ENCODE measurements at places on chromosomes 12 and 14. TPM values are rescaled to one million over a fixed set of nuclear protein-coding genes. Genes with fewer than 3 reads are reported as not detected.

GRCh38 chr12:66467932-66468331 is 165.6 kb downstream of the HELB start:
- DNase-seq: no peak

- no peak for DNase-seq
Measured at GRCh38 chr14:97524589-97525319, 727.6 kb downstream of the VRK1 start.

DNA sequence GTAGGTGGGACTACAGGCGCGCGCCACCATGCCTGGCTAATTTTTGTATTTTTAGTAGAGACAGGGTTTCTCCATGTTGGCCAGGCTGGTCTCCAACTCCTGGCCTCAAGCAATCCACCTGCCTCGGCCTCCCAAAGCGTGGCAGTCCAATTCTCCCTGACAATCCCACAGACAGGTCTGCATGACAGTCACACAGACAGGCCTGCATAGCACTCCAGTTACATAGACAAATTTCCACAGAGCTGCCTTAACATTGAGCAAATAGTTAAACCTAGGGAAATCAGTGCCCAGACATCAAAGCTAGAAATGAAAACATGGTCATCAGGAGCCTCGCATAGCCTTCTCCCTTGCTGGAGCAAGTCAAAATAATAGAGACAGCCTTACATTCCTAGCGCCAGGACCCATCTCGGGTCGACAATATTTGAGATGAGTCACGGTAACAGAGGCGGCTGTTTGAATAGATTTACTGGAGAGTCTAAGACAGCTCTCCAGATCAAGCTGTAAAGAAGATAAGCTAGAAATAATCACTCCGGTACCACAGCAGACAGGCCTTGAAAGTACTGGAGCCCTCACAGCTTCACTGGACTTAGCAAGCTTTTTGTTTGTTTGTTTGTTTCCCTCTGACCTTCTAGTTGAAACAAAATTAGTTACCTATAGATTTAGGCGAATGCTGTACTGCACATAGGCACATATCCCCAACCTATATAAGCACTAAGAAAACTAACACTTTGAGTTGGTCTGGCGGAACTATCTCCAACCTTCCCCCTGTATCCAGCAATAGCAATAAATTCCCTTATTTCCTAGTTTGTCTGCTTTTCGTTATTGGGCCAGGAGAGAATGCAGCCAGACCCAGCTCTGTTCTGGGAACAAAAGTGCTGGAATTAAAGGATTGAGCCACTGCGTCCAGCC is 23.8 kb upstream of the PYROXD1 start:
- peak; percentile 13 for DNase-seq

DNA sequence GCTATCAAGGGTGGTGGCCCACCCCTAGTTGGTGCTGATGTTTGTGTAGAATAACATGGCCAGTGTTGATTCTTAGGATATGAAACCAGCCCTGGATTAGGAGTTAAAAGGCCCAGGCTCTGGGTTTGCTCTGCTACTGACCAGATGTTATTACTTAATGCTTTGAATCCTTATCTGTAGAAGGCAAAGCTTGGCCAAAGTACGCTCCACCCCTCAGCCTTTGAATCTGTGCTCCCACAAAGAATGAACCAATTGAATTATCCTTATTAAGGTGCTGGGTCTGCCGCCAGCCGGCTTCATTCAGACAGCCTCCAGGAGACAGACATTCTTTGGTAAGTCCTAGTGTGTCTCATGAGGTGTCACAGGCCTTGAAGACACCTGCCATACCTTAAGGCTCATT is 41.8 kb downstream of the AKAP3 start:
- peak; percentile 65 for DNase-seq

DNA sequence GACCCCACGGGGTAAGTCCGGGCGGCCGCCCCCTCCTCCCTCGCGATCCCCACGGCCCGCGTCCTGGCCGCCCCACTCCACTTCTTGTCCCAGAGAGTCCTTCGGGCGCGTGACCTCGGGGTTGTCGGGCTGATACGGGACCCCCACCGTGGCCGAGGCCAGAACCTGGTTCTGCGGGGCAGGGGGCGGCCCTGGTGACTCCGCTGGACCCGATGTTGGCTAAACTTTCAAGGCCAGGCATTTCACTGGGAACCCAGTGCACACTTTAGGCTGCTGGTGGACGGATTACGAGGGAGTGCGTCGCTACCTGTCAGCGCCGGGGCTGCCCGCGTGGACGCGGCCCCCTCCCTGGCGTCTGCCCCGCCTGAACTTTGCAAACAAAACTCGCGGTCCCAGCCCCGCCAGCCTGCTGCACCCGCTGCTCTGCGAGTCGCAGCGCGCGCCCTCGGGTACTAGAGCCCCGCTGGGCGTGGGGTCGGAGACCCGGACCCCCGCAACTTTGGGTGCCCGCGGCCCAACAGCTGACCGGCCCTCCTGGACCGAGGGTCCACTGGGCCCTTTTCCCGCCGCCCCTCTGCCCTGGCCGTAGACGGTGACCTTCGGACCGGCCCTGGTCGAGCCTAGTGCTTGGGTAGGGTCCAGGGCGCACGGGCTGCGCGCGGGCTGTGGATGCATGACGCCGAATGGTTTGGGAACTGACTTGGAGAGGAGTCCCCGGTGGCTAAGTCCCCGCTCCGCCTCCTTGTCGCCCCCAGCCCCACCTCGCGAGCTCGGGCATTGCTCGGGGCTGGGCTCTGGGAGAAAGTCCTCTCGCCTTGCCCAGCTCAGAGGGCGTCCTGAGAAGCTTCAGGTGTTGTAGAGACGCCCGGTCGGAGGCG is 624 bp downstream of the RIN3 start:
- DNase-seq: no peak

GRCh38 chr12:57772429-57773322 is at the start of gene EEF1AKMT3:
EEF1AKMT3 (plus strand) TSS chr12:57772614; CDS start chr12:57772725, 111 bp downstream.
- peak; percentile 80 for DNase-seq

The SDS gene
- total RNA-seq: 2.4 TPM

Measured in umbilical cord (tissue), 2 donors.